ENCODE measurements at places on chromosomes 7 and 10.

- no peak overlapping the region for H3K4me3 ChIP-seq
- H3K27ac ChIP-seq = no peak overlapping the region
- H3K36me3 ChIP-seq = no peaks in the 10 kb centered on the region
- H3K4me1 ChIP-seq = no peaks in the 10 kb centered on the region
- no peaks in the 10 kb centered on the region for H3K27me3 ChIP-seq
Observed at GRCh38 chr7:151552352-151553028, 32.8 kb upstream of the RHEB start.

DNA sequence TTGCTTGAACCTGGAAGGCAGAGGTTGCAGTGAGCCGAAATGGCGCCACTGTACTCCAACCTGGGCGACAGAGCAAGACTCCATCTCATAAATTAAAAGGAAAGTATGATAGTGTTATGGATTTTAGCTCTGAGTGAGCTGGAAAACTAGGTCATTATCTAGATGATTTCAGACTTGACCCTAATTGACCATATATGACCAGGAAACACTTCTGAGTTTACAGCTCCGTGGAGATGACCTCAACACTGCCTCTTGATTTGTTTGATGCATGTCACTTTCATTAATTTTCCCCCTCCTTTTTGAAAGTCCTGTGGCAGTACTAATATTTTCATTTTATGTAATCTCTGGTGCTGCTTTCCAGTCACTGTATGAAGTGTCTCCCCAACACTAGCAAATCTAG is 7.8 kb upstream of the SEC61A2 start:
- DNase-seq = no peak
- peaks cover 15% of the 10 kb centered on the region for H3K36me3 ChIP-seq
- H3K4me1 ChIP-seq = no peaks in the 10 kb centered on the region
- no peak overlapping the region for H3K27ac ChIP-seq
- H3K27me3 ChIP-seq = no peaks in the 10 kb centered on the region

DNA sequence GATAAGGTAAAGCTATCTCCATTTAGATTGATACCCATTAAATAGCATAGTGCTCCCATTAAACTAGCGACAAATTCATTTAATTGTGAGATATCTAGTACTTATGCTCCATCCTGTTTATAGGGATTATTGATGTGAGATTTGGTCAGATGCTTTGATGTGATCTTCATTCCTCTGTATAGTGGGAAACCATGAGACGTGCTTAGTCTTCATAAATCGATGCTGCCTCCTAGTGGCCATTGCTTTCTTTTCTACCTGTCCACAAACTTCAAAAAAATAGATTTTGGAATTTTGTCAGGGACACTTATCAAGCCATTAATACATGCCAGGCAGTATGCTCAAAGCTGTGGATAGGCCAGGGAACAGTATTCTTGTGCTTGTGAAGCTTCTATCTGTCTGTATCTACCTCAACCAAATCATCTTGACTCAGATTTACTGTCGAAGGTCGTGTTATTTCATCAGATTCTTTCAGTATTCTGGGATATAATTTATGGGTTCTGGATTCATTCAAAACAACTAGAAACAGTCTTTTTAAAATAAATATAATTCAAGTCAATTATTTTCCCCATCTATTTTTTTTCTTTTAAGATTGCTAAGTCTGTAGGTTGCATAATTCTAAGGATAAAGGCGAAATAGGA is 12.0 kb downstream of the LSM8 start:
- peaks cover 5% of the 10 kb centered on the region for H3K36me3 ChIP-seq
- H3K27ac ChIP-seq = no peak overlapping the region
- H3K4me3 ChIP-seq = no peak overlapping the region
- peak; percentile 46 for DNase-seq
- no peaks in the 10 kb centered on the region for H3K4me1 ChIP-seq
- no peaks in the 10 kb centered on the region for H3K27me3 ChIP-seq

DNA sequence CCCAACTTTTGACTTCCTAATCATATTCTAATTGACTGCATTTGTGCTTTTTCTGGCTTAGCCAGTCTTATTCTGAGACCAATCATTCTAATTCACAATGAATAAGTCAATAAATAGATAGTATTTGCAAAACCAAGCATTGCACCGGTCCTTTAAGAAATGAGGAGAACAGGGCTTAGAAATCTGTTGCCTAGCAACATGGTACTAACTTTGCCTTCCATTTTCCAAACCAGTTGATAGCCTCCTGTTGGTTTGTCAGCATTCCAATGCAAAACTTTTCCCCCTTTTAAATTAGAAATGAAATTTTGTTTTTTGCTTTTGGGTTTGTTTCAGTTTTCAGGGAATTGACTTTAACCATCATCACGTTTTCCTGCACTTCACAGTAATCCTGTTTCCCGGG is 603.5 kb upstream of the NRP1 start:
- no peaks in the 10 kb centered on the region for H3K27me3 ChIP-seq
- H3K4me1 ChIP-seq = no peaks in the 10 kb centered on the region
- no peaks in the 10 kb centered on the region for H3K36me3 ChIP-seq
- H3K27ac ChIP-seq = no peak overlapping the region
